Peyer's patch (tissue), 4 donors: ENCODE measurements at places on chromosomes 2 and 18. TPM values are rescaled to one million over a fixed set of nuclear protein-coding genes. Genes with fewer than 3 reads are reported as not detected.

- no peak for DNase-seq
These were observed 18.7 kb downstream of the SS18 start for GRCh38 chr18:26071725-26072124.

DNA sequence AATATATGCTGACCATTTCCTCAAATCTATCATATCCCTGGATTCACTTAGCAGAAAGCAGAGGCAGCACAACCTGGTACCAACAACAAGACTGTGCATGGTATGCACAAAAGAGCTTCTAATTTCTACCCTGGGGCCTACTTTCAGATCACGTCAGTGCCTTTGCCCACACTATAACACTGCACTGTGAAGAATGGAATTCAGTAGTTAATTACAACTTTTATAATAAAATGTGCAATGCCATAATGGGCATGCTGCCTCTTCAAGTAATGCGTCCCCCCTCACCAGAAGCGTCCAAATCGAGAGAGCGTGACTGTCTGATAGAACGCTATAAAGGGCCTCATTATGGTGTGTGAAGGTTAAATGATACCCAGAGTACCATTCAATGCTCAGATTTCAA, 328.1 kb upstream of the PKDCC start:
- DNase-seq = no peak

DNA sequence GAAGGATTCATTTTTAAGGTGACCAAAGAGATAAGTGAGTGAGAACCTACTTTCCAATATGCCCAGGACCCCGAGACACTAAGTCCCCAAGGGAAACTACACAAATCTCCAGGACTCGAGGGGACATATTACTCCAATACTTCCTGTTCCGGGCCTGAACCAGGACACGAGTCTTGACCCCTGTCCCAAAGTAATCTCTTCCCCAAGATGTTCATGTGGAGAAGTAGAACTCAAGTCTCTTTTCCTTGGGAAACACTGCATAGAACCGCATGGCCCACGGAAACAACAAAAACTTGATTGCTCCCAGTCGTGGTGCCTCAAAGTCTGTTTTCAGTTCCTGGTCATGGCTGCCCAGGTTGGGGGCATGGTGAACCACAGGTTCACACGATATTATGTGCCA, 87.2 kb upstream of the ZEB2 start:
- no peak for DNase-seq

GRCh38 chr2:107735201-107735600, 91.5 kb upstream of the RGPD4 start:
- DNase-seq = no peak

DNA sequence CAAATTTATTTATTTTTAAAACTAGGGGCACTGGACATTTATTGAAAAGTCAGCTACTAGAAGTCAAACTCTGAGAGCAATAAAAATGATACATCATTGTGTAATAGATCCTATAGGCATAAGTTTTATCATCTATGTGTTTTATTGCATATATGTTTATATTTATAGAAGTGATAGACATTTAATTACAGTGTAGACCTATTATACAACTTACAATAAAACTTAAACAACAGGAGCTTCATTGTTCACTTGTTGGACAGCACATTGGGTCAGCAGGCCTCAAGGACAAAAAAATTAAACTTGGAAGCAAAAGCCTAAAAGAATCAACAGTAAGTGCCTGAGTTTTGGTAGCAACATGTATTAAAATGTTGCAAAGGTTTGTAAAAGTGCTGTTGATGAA, 15.0 kb upstream of the ACTR2 start:
- DNase-seq = no peak

DNA sequence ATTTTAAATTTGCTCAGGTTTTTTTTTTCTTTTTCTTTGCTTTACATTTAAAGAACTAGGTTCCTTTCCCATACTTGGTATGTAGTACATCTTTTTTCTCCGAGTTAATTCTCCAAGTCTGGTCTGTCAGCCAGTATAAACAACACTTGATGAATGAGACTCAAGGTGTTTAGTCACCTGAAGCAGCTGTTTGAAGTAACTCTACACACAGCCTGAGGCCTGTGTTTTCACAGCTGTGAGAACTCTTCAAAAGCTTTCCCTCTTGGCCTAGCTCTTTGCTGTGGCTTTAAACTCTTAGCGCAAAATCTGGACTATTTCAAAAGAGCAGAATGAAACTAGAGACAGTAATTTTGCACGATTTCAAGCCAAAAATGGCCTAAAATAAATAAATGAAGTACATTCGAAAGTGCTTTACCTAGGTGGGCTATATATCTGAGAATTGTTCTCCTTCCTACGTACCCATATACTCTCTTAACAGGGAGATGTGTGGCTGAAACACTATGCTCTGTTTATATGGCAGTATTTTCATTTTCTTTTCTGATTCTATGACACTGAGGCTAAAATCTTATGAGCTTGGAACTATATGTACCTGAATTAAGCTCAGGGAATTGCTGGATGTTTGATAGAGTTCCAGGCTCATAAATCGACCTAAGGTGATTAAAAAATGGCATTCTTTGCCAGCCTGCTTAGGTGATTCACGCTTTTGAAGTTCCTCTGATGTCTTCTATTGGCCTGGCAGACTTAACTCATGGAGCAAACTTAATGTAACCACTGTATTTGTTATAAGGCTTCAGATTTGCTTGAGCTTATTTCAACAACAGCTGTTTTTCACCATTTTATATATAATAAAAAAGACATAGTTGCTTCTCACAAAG, 1044.1 kb upstream of the ZEB2 start:
- no peak for DNase-seq

GRCh38 chr2:112864072-112864471, 27.5 kb upstream of the IL1B start:
- DNase-seq = no peak

- DNase-seq = no peak
These were observed 130.3 kb downstream of the CELF4 start for GRCh38 chr18:37435150-37435867.

CTAGE1 gene
- total RNA-seq = not detected

KYNU gene
- total RNA-seq = 2.1 TPM
